Activated naive CD4-positive, alpha-beta T cell (primary cell): ENCODE measurements at places on chromosomes 12 and 14.

DNA sequence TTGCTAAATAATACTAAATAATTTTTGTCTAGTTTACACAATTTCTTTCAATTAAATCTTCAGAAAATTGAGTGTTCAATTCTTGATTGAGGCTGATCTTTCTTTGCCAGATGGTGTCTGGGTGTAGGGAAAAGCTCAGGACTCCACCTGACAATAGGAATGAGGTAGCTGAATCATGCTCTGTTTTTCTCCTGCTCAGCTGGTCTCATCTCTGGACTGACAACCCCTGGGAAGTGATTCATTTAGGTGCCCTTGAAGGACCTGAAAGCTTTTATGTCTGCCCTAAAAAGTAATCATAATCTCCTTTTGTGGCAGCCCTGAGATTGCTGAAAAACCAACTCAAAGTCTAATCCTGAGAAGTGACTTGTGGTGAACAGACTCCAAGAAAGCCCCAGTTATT, 255.4 kb downstream of the ETNK1 start:
- no peak for DNase-seq

DNA sequence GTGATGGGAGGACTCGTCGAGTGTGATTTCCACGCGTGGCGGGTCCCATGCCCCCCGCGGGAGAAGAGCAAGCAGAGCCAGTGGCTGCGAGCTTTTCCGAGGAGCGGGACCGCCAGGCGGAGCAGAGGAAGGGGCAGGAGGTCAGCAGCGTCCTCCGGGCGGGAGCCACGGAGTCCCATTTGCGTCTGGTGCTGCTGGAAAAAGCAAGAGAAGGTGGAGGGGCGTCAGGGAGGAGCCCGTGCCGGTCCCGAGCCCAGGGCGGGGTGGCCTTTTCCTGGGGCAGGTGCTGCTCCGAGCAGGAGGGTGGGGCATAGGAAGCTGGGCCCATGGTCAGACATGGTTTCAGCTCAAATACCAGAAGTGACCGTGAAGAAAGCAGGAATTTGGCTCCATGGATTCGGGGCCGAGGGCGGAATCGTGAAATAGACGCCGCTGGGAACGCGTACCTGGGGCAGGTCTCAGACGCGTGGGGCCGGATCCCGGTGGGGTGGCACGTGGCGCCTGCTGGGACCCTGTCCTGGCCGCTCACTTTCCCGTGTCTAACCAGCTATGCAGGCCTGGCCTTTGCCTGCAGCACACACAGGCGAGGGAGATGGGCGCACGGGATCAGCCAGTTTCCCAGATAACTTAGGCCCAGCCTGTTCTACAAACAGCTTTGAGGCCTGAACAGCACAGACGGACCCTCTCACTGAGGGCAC, 60.0 kb downstream of the GALNT9 start:
- DNase-seq = no peak

GRCh38 chr14:33282331-33283230, 343.9 kb downstream of the NPAS3 start:
- DNase-seq = no peak

- DNase-seq = no peak
These were observed 10.6 kb downstream of the VWF start for GRCh38 chr12:6113691-6114475.

DNA sequence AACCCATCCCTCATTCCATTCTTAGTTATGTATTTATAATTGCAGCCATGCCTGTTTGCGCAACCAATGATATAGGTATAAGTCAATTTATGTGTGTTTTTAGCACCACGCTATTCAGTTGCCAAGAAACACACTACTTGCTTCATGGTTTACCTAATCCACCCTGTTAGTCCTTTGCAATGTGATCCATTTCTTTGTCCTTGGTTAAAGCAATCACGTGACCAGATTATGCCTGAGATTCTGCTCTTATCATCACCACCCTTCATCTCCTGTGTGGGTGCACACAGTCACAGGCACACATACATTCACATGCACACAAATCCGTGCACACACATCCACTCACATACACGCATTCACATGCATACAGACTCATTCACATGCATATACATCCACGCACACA, 52.3 kb upstream of the KCNA5 start:
- no peak for DNase-seq

GRCh38 chr12:574475-575128, 88.6 kb downstream of the NINJ2 start:
- no peak for DNase-seq

GRCh38 chr14:56868660-56869059, 58.4 kb upstream of the OTX2 start:
- no peak for DNase-seq

DNA sequence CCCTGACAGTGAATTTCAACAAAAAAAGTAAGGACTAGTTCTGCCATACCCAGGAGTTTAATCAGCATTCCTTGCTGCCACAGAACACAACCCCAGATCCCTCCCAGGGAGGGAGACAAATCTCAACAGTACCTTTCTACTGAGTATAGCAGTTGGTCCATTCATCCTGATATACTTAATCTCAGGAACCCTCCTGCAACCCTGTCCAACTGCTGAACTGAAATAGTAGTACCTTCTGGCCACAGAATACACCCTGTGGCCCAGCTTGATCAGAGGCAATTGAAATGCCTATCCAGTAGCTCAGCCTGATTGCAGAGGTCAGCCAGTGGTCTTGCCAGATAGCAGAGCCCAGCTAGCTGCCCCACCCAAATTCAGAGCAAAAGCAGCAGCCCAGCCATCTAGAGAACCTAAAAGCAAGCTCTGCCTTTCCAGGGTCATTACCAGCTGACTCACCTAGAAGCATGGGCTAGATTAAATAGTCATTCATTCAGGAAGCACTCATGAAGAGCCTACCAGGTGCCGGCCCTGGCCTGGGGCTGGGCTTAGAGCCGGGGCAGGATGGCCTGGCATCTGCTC, 40.0 kb upstream of the RHOJ start:
- no peak for DNase-seq

DNA sequence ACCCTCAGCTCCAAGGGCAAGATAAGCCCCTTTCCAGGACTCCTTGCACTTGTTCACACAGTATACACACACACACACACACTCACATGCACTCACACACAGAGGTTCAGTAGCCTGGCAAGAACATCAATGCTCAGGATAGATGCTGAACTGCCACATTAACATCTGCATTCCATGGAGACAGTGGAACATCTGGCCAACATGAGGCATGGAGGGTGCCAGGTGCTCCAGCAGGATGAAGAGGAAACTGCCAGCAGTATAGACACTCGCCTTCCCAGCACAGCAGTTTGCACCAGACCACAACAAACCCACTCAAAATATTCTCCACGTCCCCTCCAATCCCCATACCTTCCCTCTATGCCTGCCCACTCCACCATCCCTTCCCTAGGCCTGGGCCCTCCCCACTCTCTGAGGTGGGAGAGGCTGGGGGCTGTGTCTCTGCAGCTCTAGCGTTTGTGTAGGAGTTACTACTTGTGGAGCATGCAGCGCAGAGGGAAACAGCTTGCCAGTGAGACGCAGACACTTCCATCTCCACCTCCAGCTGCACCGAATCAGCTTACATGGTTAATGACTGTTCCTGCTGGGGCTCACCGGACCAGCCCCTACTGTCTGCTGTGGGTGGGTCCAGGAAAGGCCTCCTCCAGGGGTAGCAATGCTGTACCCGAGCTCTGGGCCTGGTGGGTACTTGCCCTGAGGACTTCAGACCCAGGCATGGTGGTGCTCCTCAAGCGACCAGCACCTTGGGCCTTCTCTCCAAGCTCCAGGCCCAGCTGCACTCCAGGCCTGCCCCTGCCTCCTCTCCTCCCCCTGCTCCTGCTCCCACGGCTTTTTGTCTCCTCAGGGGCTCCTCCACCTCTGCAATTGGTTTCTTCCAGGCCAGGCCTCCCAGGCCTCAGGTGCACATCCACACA, 18.6 kb upstream of the PLEKHG3 start:
- DNase-seq = no peak

- no peak for DNase-seq
These were observed 474.6 kb downstream of the ETNK1 start for GRCh38 chr12:23099604-23100003.

- DNase-seq = no peak
These were observed 74.9 kb upstream of the ATP2B1 start for GRCh38 chr12:89783359-89784060.

DNA sequence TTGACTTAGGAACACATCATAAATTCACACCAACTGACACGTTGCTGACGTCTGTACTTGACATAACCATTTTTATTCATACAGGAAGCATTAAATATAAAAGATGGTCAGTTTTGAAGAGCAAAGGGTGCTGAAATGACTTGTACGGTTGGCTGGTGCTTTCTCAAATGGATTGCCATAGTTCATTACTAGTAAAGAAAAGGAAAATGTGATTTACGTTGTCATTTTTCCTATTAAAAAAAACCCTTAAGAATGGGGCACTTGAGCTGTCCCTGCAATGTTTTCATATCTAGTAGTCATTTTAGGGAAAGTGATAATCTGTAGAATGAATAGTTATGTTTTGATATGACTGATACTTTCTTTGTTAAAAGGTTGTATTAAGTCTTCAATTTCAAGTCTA, 22.5 kb upstream of the MANSC4 start:
- DNase-seq = no peak

DNA sequence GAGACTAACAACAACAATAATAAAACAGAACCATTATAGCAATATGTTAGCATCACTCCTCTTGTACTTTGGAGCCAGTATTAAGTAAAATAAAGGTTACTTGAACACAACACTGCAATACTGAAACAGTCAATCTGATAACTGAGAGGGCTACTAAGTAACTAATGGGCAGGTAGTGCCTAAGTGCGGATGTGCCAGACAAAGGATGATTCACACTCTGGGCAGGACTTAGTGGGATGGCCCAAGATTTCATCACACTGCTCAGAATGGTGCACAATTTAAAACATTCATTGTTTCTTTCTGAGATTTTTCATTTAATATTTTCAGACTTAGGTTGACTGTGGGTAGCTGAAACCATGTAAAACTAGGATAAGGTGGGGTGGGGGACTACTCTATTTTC, 131.9 kb upstream of the CAND1 start:
- no peak for DNase-seq

DNA sequence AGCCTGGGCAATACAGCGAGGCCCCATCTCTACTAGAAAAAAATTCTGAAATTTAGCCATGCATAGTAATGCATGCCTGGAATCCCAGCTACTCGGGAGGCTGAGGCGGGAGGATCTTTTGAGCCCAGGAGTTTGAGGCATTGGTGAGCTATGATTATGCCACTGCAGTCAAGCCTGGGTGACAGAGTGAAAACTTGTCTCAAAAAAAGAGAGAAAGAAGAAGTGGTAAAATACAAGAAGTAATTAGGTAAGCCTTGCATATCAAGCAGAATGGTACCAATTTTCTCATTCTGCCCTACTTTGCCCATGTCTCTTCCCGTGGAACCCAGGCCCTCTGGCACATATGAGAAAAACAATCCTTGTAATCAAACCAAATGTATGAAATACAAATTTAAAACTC, 70.7 kb downstream of the SUSD6 start:
- DNase-seq = no peak

DNA sequence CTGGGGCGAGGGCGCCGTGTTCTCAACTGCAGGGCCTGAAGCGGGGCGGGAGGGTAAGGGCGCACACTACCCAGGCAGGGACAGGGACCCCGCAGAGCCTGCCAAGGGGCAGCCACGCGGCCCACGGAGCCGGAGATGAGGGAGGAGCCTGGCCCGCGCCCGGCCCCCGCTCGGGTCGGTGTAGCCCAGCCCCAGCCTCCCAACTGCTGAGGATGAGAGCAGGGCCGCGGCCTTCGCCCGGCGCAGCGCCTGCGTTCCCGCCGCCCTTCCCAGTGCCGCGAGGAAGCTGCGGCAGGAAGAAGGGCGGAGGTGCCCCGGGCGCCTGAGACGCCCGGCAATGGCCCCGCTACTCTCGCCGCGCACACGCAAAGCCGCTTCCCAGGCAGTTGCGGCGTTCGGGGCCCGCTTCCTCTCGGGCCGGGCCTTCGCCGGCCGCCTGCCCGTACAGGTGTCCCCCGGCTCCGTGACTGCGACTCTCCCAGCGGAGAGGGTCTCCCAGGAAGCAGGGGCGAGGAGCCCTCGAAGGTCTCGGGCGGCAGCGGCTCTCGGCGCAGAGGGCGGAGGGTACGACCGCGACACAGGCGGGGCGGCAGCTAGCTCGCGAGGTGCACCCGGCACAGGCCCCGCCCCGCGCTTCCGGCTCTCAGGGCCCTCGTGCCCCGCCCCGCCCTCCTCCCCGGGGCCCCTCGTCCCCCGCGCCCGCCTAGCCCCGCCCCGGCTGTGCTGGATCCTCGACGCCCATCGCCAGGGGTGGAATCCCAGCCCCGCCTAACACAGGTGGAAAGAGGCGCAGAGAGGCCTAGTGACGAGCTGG, 24.8 kb upstream of the YY1 start:
- DNase-seq = peak; percentile 74

DNA sequence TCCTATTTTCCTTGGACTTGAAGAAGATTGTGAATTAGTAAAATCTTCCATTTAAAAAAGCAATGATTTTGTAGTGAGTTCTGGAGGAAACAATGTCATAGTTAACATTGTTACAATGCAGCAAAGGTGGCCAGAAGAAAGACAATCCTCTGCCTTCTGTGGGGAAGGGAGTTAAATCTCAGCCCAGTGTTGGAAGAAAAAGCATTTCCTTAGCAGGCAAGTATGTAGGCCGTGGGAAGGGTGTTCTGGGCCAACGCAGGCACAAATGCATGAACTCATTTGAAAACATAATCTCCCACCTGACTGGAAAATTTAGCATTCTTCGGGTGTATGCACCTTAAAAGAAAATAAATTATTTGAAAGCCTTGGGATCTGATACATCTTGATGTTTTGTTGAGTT, 258.6 kb downstream of the ADAMTS20 start:
- no peak for DNase-seq

DNA sequence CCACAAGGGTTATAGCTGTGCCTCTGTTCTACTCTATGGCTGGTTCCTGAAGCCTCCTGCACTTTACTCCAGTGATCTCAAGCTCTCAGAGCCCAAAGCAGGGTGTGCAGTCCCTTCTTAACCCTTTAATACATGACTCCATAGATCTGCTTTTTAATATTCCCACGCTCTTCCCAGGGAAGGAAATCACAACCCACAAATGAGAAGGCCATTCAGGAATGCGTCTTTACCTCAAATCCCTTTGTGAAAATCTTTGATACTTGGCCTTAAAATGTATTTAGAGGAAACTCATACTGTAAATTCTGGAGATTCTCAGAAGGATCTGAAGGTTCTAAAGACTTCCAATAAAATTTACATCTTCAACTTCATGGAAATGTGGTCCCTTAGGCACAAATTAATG, 17.0 kb downstream of the NID2 start:
- DNase-seq = no peak
